ENCODE measurements at places on chromosomes 2 and 18. TPM values are rescaled to one million over a fixed set of nuclear protein-coding genes. Genes with fewer than 3 reads are reported as not detected.

The RNF152 gene
- total RNA-seq = 0.95 TPM

- no peak for DNase-seq
- H3K27ac ChIP-seq = peak overlapping the region; percentile 86
- peaks cover 48% of the 10 kb centered on the region for H3K4me1 ChIP-seq
- H3K36me3 ChIP-seq = peaks cover 10% of the 10 kb centered on the region
- peak overlapping the region; percentile 67 for H3K4me3 ChIP-seq
Measured at GRCh38 chr2:38654528-38655381, 11.2 kb upstream of the GALM start.

The ATP6V1C2 gene
- not detected for total RNA-seq

DNA sequence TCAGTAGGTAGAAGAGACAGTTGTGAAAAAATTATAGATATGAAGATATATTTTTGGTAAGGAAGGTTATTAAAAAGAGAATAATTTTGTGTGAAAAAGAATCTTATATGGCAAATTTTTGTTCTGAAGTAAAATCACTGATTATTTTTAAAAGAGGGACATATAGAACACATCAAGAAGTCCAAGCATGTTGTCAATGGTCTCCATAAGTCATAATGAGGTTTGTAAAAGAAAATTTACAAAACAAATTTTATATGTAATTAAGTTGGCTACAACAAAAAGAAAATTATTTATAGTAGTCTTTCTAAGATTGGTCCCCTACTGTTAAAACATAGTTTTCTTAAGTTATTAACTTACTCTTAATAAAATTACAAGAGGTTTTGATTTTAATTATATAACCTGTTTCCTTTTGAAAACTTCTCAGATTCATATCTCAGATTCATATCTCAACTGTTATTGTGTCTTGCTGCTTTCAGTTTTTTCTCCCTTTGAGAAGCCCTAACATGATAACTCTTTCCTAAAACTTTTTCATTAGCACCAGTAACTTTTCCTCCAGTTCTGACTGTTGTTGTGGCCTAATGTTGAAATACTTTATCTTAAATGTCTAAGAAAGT is 81.2 kb downstream of the SH3YL1 start:
- H3K27ac ChIP-seq = no peak overlapping the region
- peaks cover 27% of the 10 kb centered on the region for H3K4me1 ChIP-seq
- H3K4me3 ChIP-seq = no peak overlapping the region
- H3K36me3 ChIP-seq = peaks cover 28% of the 10 kb centered on the region

GRCh38 chr2:232575404-232575746 is 24.9 kb downstream of the EIF4E2 start:
- DNase-seq = no peak
- no peak overlapping the region for H3K4me3 ChIP-seq
- no peaks in the 10 kb centered on the region for H3K27me3 ChIP-seq
- H3K4me1 ChIP-seq = peaks cover 11% of the 10 kb centered on the region
- H3K27ac ChIP-seq = no peak overlapping the region

The CAPN13 gene
- not detected for total RNA-seq

DNA sequence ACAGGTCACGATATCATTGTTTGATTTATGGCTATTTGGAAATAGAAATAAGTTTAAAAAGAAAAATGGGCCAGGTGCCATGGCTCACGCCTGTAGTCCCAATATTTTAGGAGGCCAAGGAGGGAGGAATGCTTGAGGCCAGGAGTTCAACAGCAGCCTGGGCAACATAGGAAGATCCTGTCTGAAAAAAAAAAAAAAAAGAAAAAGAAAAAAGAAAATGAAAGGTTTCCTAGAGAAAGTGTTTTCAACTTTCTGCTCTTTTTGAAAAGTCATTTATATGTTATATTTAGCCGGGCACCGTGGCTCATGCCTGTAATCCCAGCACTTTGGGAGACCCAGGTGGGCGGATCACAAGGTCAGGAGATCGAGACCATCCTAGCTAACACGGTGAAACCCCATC is 3.2 kb downstream of the NDUFB3 start:
- peaks cover 8% of the 10 kb centered on the region for H3K36me3 ChIP-seq
- H3K27ac ChIP-seq = peak overlapping the region; percentile 59
- no peak overlapping the region for H3K4me3 ChIP-seq
- no peak for DNase-seq
- no peaks in the 10 kb centered on the region for H3K27me3 ChIP-seq
- H3K4me1 ChIP-seq = peaks cover 29% of the 10 kb centered on the region

GRCh38 chr2:101961338-101962191 is 30.2 kb upstream of the IL1R2 start:
- peaks cover 14% of the 10 kb centered on the region for H3K27me3 ChIP-seq
- DNase-seq = no peak
- no peak overlapping the region for H3K4me3 ChIP-seq

DNA sequence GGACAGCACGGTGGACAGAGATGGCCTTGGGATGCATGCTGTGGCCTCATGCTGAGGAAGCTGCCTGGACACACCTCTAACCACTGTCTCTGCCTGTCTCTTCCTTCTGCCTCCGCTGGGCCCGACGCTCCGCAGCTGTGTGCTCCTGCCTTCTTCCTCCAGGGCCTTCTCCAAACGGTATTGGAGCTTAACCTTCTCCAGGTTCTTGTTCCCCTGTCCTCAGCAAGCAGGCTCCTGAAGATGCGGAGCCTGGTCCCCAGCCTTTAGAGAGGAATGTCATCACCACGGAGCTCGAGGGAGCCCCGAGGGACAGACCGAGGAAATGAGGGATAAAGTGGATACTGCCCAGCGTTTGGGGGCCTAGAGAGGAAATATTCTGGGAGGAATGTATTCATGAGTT is 155.1 kb downstream of the DYSF start:
- no peak overlapping the region for H3K4me3 ChIP-seq
- H3K27me3 ChIP-seq = peaks cover 11% of the 10 kb centered on the region
- no peak overlapping the region for H3K27ac ChIP-seq
- H3K36me3 ChIP-seq = no peaks in the 10 kb centered on the region

- H3K27me3 ChIP-seq = no peaks in the 10 kb centered on the region
- DNase-seq = no peak
- no peak overlapping the region for H3K4me3 ChIP-seq
- no peak overlapping the region for H3K27ac ChIP-seq
- H3K4me1 ChIP-seq = no peaks in the 10 kb centered on the region
Measured at GRCh38 chr2:58006952-58007284, 39.7 kb upstream of the VRK2 start.

- H3K27ac ChIP-seq = no peak overlapping the region
- peaks cover 39% of the 10 kb centered on the region for H3K4me1 ChIP-seq
- peaks cover 10% of the 10 kb centered on the region for H3K36me3 ChIP-seq
- H3K27me3 ChIP-seq = no peaks in the 10 kb centered on the region
- DNase-seq = peak; percentile 62
Measured at GRCh38 chr2:42102591-42103450, 55.0 kb downstream of the PKDCC start.

GRCh38 chr2:178315488-178315948 is 121.2 kb downstream of the OSBPL6 start:
- DNase-seq = no peak
- H3K4me3 ChIP-seq = no peak overlapping the region
- H3K36me3 ChIP-seq = no peaks in the 10 kb centered on the region
- no peak overlapping the region for H3K27ac ChIP-seq
- H3K4me1 ChIP-seq = no peaks in the 10 kb centered on the region

DNA sequence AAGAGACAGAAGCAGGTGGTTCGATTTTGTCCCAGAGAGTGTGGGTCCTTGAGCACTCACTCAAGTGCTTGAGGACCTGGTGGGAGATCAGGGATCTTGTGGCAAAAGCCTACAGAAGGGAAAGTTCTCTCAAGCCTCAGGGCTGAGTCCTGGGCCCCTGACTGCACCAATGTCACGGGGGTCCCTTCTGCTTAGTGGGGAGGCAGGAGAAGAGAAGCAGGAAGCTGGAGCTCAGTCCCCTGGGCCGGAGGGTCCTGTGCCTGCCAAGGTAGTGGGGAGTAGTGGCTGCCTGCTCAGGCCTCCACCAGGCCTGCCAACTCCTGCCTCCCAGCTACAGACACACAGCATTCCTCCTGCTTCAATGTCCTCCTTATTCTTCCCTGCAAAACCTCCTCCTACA is 11.7 kb downstream of the CAPN14 start:
- H3K27ac ChIP-seq = no peak overlapping the region
- no peak overlapping the region for H3K4me3 ChIP-seq
- H3K27me3 ChIP-seq = peaks cover 2% of the 10 kb centered on the region
- H3K4me1 ChIP-seq = no peaks in the 10 kb centered on the region

The SERPINB7 gene
- total RNA-seq = not detected

The ALPP gene
- not detected for total RNA-seq

The ERMN gene
- total RNA-seq = 7.4 TPM

DNA sequence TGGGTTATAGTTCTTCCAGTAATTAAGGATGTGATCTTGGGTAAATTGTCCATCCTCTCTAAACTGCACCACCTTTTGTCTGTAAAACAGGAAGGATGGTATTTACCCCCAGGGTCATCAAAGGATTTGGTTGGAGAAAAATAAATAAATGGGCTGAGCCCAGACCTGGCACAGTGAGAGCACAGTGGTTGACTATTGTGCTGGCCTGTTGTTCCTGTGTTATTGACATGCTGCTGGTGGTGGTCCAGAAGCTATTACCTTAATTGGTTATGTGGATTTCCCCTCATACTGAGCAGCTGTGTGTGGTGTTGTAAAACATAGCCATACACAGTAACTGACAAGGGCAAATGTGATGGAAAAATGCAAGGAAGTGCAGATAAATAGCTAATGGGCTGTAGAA is 746 bp upstream of the IL37 start:
- no peak overlapping the region for H3K27ac ChIP-seq
- no peak overlapping the region for H3K4me3 ChIP-seq
- DNase-seq = no peak
- peaks cover 11% of the 10 kb centered on the region for H3K27me3 ChIP-seq
- peaks cover 2% of the 10 kb centered on the region for H3K4me1 ChIP-seq

DNA sequence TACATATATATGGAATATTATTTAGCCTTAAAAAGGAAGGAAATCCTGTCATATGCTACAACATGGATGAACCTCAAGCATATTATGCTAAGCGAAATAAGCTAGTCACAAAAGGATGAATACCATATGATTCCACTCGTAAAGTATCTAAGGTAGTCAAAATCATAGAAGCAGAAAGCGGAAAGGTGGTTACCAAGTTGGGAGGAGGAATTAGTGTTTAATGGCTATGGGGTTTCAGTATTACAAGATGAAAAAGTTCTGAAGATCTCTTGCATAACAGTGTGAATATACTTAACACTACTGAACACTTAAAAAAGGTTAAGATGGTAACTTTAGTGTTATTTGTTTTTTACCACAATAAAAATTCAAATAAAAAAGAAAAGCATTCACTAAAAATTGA is 99.0 kb downstream of the MGAT5 start:
- no peak overlapping the region for H3K4me3 ChIP-seq
- no peak overlapping the region for H3K27ac ChIP-seq
- no peaks in the 10 kb centered on the region for H3K4me1 ChIP-seq
- no peak for DNase-seq

GRCh38 chr2:101881131-101881530 is 110.6 kb upstream of the IL1R2 start:
- peaks cover 30% of the 10 kb centered on the region for H3K36me3 ChIP-seq
- no peak for DNase-seq
- H3K4me1 ChIP-seq = peaks cover 7% of the 10 kb centered on the region
- no peak overlapping the region for H3K4me3 ChIP-seq

DNA sequence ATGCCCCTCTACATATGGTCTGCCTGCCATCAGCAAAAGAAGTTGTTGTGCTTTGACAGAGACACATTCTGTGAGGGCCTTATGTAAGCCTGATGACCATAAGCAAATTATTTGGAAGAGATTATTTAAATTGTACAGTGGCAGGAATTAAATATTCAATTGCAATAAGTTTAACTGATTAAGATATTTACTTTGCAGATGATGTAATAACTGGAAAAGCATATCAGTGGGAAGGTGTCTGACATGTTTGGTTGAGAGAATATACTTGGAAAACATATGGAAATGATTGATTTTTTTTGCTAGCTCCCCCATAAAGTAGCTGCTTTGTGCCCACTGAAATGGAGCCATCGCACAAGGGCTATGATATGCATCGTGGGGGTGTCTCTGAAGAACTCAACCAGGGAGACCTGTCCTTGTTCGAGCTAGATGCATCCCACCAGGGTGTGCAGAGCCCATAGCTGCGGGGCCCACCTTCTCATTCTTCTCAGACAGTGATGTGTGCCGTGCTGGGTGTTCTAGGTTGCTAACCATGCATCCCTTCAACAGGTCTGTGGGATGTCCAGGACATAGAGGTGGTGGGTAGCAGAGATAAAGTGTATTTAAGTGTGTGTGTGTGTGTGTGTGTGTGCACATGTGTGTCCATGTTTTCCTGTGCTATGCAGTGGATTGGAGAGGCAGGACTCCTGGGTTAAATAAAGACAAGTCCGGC is 90.4 kb upstream of the PARD3B start:
- H3K4me1 ChIP-seq = no peaks in the 10 kb centered on the region
- H3K27ac ChIP-seq = no peak overlapping the region
- no peak overlapping the region for H3K4me3 ChIP-seq
- H3K27me3 ChIP-seq = peaks cover 2% of the 10 kb centered on the region
- no peaks in the 10 kb centered on the region for H3K36me3 ChIP-seq

GRCh38 chr2:99442837-99443236 is 47.0 kb downstream of the REV1 start:
- H3K36me3 ChIP-seq = no peaks in the 10 kb centered on the region
- H3K4me3 ChIP-seq = no peak overlapping the region
- DNase-seq = no peak
- H3K27ac ChIP-seq = no peak overlapping the region
- H3K27me3 ChIP-seq = no peaks in the 10 kb centered on the region
- peaks cover 10% of the 10 kb centered on the region for H3K4me1 ChIP-seq

The DSC3 gene
- total RNA-seq = not detected

DNA sequence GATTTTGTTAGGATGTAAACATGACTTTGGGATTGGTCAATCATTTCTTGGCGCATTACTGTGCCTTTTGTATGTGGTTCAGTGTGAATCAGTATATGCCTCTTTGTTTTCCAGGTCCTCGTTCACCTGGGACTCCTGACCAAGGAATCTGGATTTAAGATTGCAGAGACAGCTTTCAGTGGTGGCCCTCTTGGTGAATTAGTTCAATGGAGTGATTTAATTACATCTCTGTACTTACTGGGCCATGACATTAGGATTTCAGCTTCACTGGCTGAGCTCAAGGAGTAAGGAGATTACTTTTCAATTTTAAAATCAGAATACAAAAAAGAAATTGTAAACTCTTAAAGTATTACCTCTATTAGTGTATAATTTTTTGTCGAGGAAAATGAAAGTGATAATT is 87.6 kb downstream of the MGAT5 start:
- no peak for DNase-seq
- peaks cover 23% of the 10 kb centered on the region for H3K36me3 ChIP-seq
- H3K4me3 ChIP-seq = no peak overlapping the region
- H3K27ac ChIP-seq = no peak overlapping the region
